Thymus (tissue), 14 donors: ENCODE measurements at places on chromosomes 4 and X. TPM values are rescaled to one million over a fixed set of nuclear protein-coding genes. Genes with fewer than 3 reads are reported as not detected.
A peak's percentile ranks its signal among the peaks of the same experiment; 100 is the strongest.

DNA sequence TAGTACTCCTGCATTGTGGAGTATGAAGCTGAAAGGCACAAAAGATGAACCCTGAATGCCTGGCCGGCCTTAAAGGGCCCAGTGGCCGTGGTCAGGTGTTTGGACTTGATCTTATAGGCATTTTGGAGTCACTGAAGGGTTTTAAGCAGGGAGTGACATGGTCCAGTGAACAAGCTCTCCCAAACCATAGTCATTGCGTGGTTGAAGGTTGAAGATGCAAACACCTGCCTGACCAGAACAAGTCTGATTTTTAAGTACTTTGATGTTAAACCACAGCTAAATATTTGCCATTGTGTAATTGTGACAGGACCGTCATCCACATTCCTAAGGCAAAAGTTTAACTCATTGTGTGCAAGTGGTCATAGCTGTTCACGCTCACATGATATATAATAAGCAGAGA lies 3.3 kb downstream of the STK32B start:
- no peak overlapping the region for H3K4me3 ChIP-seq
- H3K27me3 ChIP-seq: no peaks in the 10 kb centered on the region
- H3K27ac ChIP-seq: no peak overlapping the region

The GABRG1 gene
- 0.05 TPM for total RNA-seq

GRCh38 chr4:39626261-39626660 lies 12.4 kb downstream of the SMIM14 start:
- H3K4me1 ChIP-seq: no peaks in the 10 kb centered on the region
- H3K36me3 ChIP-seq: no peaks in the 10 kb centered on the region
- no peak for DNase-seq
- no peaks in the 10 kb centered on the region for H3K27me3 ChIP-seq
- no peak overlapping the region for H3K4me3 ChIP-seq

The FAM236B gene
- not detected for total RNA-seq

DNA sequence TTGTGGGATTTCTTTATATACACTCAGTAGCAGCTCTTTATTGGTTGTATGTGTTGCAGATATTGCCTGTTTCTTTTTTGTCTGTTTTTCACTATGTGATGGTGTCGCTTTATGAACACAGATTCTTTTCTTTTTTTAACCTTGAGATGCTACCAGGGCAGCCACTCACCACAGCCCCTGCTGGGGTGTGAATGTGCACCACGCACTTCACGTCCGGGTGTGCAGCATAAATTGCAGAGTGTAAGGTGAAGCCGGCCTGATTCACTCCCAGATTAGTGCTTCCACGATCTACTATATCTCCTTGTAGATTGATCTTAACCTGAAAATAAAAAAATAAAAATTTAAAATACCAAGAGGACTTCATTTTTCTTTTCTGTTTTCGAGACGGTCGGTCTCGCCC lies 71.4 kb downstream of the FAM193A start:
- no peaks in the 10 kb centered on the region for H3K4me1 ChIP-seq
- no peak overlapping the region for H3K4me3 ChIP-seq
- no peak overlapping the region for H3K27ac ChIP-seq
- no peak for DNase-seq

The FAM9B gene
- 0.05 TPM for total RNA-seq

- H3K36me3 ChIP-seq: no peaks in the 10 kb centered on the region
- no peaks in the 10 kb centered on the region for H3K4me1 ChIP-seq
- H3K27me3 ChIP-seq: no peaks in the 10 kb centered on the region
- H3K4me3 ChIP-seq: no peak overlapping the region
Measured at GRCh38 chr4:16669036-16669435, 229.4 kb downstream of the LDB2 start.

The HPSE gene
- 1.7 TPM for total RNA-seq

- H3K4me1 ChIP-seq: no peaks in the 10 kb centered on the region
- DNase-seq: peak; percentile 14
- no peak overlapping the region for H3K4me3 ChIP-seq
- no peaks in the 10 kb centered on the region for H3K27me3 ChIP-seq
Measured at GRCh38 chr4:124322234-124323065, 390.1 kb downstream of the ANKRD50 start.

DNA sequence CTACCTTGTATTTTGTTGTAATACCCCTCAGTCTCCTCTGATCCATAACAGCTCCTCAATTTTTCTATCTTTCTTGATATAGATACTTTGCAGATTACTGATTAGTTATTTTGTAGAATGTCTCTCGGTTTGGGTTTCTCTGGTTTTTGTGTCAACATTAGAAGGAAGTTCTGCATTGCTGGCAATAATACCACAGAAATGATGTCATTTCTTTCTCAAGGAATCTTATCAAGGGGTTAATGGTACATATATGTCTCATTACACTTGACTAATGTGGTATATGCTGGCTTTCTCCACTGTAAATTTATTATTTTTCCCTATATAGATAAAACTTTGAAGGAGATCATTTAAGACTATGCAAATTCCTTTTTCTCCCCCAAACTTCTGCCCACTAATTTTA lies 183.6 kb upstream of the DKK2 start:
- H3K27ac ChIP-seq: no peak overlapping the region
- no peak for DNase-seq
- no peak overlapping the region for H3K4me3 ChIP-seq
- no peaks in the 10 kb centered on the region for H3K36me3 ChIP-seq
- H3K4me1 ChIP-seq: no peaks in the 10 kb centered on the region
- H3K27me3 ChIP-seq: no peaks in the 10 kb centered on the region

The SAGE1 gene
- total RNA-seq: not detected

GRCh38 chrX:128698573-128699181 lies 646.5 kb upstream of the ACTRT1 start:
- H3K4me1 ChIP-seq: no peaks in the 10 kb centered on the region
- H3K36me3 ChIP-seq: no peaks in the 10 kb centered on the region
- no peak overlapping the region for H3K27ac ChIP-seq
- H3K27me3 ChIP-seq: no peaks in the 10 kb centered on the region
- DNase-seq: no peak
- no peak overlapping the region for H3K4me3 ChIP-seq

DNA sequence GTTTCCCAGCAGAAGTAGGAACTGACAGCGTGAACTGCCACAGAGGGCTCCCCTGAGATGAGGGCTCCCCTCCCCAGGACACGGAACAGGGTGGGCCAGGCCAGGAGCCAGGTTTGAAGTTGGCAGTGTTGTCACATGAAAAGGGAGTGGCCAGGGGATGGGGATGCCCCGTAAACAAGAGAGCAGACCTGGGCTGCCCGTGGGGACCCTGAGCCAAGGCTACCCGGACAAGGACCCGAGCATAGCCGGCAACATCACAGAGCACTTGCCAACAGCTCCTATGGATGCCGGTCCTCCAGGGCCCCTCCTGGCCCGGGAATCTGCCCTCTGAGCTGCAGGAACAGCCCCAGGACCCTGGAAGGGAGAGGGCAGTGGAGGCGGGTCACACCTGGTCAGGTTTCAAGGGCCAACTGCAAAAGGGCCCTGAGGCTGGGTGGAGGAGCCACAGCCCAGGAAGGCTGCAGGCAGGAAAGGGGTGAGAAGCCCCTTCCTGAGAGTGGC lies 102.1 kb downstream of the CPZ start:
- no peaks in the 10 kb centered on the region for H3K36me3 ChIP-seq
- H3K27me3 ChIP-seq: no peaks in the 10 kb centered on the region
- no peak overlapping the region for H3K27ac ChIP-seq
- H3K4me1 ChIP-seq: no peaks in the 10 kb centered on the region

GRCh38 chrX:153627675-153628111 lies 19.3 kb upstream of the DUSP9 start:
- no peaks in the 10 kb centered on the region for H3K27me3 ChIP-seq
- H3K27ac ChIP-seq: no peak overlapping the region
- no peak overlapping the region for H3K4me3 ChIP-seq

The KIT gene
- 3.4 TPM for total RNA-seq

The FAM184B gene
- total RNA-seq: 0.05 TPM

The STS gene
- 5.8 TPM for total RNA-seq

- DNase-seq: no peak
Measured at GRCh38 chr4:21181716-21182115, 481.5 kb downstream of the PACRGL start.

The SRPX2 gene
- total RNA-seq: 1.6 TPM

DNA sequence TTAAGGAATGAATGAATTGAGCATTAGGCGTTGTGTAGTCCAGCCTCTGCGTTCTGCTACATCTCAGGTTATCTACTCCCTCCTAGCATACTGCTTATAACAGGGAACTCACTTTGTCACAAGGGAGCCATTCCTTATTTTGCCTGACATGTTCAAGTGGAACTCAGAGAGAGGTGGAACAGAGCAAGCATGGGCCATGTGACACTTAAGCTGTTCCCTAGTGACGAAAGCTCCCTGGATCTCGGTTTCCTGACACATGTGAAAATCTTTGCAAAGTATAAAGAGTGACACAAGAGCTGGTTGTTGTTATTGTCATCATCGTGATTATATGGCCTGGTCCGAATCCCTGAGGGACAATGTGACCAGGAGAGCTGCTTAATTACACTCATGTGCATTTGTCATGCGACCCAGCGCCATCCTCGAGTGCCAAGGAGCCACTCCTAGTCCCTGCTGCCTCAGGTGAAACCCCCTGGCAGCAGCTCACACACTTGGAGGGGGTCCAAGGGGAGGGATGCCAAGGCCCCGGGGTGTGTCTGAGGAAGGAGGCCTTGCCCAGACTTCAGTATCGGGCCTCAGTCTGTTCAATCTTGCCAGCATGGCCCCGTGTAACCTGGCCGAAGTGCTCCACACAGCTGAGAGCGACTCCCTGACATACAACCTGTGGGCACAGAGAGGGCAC lies 98.5 kb upstream of the MAP3K15 start:
- no peak overlapping the region for H3K4me3 ChIP-seq
- no peaks in the 10 kb centered on the region for H3K27me3 ChIP-seq
- no peak for DNase-seq
- H3K4me1 ChIP-seq: no peaks in the 10 kb centered on the region
- H3K27ac ChIP-seq: no peak overlapping the region

DNA sequence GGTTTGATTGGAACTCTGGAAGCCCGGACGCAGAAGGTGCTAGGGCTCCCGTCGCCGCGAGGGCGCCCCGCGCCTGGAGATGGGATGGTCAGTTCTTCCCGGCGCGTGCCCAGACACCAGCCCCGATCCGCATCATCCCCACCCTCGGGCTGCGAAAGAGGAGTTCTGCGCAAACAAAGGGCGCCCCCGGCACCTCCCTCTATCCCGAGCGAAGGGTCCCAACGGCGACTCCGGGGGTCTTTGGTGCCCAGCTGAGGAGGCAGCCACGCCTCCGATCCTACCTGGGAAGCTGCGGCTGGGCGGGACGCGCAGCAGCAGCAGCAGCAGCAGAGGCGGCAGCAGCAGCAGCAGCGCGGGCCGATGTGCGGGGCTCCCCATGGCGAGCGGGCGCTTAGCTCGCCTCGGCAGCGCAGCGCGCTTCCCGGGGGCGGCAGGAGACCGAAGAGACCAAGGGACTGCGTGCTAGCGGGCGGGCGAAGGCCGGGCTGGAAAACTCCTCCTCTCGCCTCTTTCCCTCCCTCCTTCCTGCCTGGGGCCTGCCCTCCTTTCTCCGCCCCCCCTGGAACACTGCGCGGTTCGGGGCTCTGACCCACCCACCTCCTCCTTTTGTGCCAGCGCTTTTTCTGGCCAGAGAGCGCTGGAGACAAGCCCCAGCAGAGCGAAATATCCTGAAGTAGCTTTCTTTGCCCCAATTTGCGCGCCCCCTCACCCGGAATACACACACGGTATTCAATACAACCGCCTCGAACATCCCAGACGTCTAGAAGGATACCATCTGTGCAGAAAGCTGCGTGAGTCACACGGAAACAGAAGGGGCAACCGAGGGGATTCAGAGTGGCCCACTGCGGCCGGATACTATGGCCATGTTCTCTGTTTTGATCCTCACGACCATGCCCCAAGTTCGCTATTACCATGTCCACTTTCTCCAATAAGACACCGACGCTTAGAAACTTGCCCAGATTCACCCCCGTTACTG lies at the start of gene SRPX:
Gene SRPX, minus strand, starts transcription at position 457 of the 976 bp plus-strand sequence. Its CDS starts 79 bp downstream, at position 378.
- DNase-seq: no peak
- no peak within 1 kb of the TSS for H3K4me3 ChIP-seq

- H3K27ac ChIP-seq: no peak overlapping the region
- no peak for DNase-seq
- H3K4me1 ChIP-seq: peaks cover 2% of the 10 kb centered on the region
- no peaks in the 10 kb centered on the region for H3K27me3 ChIP-seq
- H3K36me3 ChIP-seq: no peaks in the 10 kb centered on the region
Measured at GRCh38 chr4:18733961-18734360, 712.4 kb upstream of the LCORL start.

DNA sequence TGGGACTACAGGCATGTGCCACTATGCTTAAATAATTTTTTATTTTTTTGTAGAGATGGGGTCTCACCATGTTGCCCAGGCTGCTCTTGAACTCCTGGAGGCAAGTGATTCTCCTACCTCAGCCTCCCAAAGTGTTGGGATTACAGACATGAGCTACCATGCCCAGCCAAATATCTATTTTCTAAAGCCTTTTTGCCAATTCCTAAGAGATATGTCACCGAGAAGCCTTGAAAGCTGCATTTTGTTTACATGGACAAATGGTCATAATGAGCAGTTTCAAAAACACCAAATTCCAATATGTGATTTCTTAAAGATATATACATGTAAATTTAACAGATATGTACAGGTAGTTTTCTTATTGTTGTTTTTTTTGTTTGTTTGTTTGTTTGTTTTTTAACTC lies 33.0 kb upstream of the PGRMC2 start:
- no peak for DNase-seq
- no peak overlapping the region for H3K27ac ChIP-seq
- no peaks in the 10 kb centered on the region for H3K4me1 ChIP-seq
- H3K36me3 ChIP-seq: no peaks in the 10 kb centered on the region
- no peaks in the 10 kb centered on the region for H3K27me3 ChIP-seq
- H3K4me3 ChIP-seq: no peak overlapping the region

- peaks cover 25% of the 10 kb centered on the region for H3K36me3 ChIP-seq
- H3K27ac ChIP-seq: no peak overlapping the region
- DNase-seq: peak; percentile 14
- H3K4me3 ChIP-seq: peak overlapping the region; percentile 80
- H3K4me1 ChIP-seq: peaks cover 11% of the 10 kb centered on the region
- no peaks in the 10 kb centered on the region for H3K27me3 ChIP-seq
Measured at GRCh38 chr4:82898322-82899243, 2.0 kb upstream of the THAP9 start.

- no peak overlapping the region for H3K4me3 ChIP-seq
- no peaks in the 10 kb centered on the region for H3K4me1 ChIP-seq
- H3K27ac ChIP-seq: no peak overlapping the region
- H3K36me3 ChIP-seq: no peaks in the 10 kb centered on the region
- peak; percentile 11 for DNase-seq
Measured at GRCh38 chr4:176150356-176150682, 45.1 kb downstream of the SPATA4 start.

The ITIH6 gene
- not detected for total RNA-seq

DNA sequence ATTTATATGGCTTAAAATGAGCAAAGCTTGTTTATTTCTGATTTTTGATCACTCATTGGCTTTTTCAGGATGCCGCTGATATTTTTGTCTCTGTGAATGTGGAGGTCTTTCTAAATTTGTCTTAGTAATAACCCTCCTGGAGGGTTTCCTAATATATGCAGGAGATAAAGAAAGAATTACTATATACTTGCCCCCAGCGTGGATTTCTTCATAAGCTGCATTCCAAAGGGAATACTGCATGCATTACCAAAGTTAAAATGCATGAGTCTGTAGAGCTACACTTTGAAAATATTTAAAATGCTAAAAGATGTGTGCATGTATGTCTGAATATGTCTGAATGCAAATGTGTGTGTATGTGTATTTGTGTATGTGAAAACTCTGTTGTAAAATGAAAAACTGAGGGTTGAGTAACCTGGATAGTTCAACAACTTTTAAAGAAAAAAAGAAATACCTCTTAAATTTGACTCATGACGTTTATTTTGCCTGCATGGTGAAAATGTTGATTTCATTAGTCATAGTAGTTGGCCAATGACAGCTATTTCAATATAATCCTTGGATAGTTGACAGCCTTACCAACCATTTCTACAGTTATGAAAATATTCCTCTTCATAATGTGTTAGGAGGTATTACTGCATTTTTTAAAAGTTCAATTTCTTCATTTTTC lies 113.2 kb upstream of the ZNF827 start:
- H3K27ac ChIP-seq: no peak overlapping the region
- H3K4me3 ChIP-seq: no peak overlapping the region
- H3K27me3 ChIP-seq: no peaks in the 10 kb centered on the region
- H3K36me3 ChIP-seq: no peaks in the 10 kb centered on the region
